Cardiac muscle cell (in vitro differentiated cells and primary cell): ENCODE measurements at places on chromosomes 3 and 15. TPM values are rescaled to one million over a fixed set of nuclear protein-coding genes. Genes with fewer than 3 reads are reported as not detected.
A peak's percentile ranks its signal among the peaks of the same experiment; 100 is the strongest.

The SEMA3G gene
- 6.5 and 13.6 TPM in 2 replicates for total RNA-seq

GRCh38 chr3:148408667-148409066 lies 289.0 kb upstream of the AGTR1 start:
- no peak for DNase-seq

DNA sequence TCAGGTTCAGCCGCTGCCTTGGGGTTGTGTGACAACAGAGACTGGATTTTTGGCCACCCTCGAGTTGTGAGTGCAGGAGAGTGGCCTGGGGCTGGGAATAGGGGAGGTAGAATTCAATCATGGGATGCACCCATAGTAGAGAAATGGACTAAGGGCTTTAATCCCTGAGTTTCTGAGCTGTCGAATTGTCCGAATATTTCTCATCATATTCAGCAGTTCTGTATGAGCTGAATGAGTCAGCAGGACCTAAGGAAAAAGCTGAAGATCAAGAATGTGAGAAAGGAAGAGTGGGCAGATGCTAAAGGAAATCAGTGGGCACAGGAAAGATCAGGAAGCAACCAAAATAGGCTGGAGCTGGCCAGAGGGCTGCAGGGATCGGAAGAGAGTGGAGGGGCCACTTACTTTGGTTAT lies 44.4 kb upstream of the SACM1L start:
- peak; percentile 18 for DNase-seq

GRCh38 chr3:50405249-50405648 lies 45.9 kb upstream of the TMEM115 start:
- DNase-seq: peak; percentile 29
